ENCODE measurements at places on chromosomes 12 and 14.

DNA sequence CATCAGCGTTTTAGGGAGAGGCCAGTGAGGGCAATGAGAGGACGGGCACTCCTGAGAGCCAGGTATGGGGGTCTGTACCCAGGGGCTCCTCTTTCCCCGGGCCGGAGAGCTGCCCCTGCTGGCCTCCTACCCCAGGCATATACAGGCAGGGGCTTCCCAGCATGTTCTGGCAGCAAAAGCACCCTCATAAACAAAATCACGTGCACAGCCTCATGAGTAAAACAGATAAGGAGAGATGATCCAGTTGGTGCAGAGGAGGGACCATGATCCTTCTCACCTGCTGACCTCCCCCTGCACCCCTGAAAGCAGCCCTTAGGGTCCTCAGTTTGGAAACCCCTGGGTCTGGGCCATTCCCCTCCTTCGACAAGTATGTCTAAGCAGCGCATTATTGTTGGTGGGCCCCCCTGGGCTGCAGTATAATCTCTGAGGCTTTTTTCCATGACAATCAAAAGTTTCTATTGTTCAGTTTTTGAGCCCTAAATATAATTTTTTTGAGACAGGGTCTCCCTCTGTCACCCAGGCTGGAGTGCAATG is 5.0 kb upstream of the KRT4 start:
- peaks cover 2% of the 10 kb centered on the region for H3K27me3 ChIP-seq
- no peak overlapping the region for H3K4me3 ChIP-seq
- H3K27ac ChIP-seq, result peak overlapping the region; percentile 76
- H3K36me3 ChIP-seq, result no peaks in the 10 kb centered on the region
- peaks cover 34% of the 10 kb centered on the region for H3K4me1 ChIP-seq
- no peak for DNase-seq

DNA sequence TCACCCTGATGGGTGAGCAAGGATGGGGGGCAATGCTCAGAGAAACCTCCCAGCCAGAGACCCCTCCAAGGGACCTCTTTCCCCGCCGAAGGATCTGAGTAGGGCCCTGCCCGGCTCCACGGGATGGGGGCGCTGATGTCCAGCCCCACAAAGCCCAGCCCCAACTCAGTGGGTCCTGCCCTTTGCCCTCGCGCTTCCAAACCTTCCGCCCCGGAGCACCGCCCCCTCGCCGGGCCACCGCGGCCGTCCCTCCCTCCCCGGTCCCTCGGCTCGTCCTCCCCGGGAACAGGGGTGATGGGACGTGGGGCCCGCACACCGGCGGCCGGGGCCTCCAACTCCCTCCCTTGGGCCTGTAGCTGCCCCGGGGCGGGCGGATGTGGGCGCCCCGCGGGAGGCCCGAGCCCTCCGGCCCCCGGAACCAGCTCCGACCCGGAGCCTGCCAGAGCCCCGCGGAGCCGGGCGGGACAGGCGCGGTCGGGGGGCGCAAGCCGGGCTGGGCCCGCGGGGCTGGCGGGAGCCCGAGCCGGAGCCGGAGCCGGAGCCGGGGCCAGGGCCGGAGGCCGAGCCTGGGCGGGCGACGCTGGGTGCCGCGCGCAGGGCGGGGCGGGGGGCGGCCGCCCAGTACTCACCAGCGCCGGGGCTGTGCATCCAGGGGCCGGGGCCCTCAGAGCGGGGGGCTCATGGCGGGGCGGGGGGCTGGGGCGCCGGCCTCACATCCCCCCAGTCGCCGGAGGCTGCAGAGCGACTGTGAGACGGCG is 386 bp downstream of the HDAC7 start:
- peak overlapping the region; percentile 90 for H3K4me3 ChIP-seq
- H3K36me3 ChIP-seq, result no peaks in the 10 kb centered on the region
- peaks cover 57% of the 10 kb centered on the region for H3K4me1 ChIP-seq

- DNase-seq, result peak; percentile 52
- no peaks in the 10 kb centered on the region for H3K27me3 ChIP-seq
These were observed 694 bp downstream of the AKAP5 start for GRCh38 chr14:64465831-64466554.

DNA sequence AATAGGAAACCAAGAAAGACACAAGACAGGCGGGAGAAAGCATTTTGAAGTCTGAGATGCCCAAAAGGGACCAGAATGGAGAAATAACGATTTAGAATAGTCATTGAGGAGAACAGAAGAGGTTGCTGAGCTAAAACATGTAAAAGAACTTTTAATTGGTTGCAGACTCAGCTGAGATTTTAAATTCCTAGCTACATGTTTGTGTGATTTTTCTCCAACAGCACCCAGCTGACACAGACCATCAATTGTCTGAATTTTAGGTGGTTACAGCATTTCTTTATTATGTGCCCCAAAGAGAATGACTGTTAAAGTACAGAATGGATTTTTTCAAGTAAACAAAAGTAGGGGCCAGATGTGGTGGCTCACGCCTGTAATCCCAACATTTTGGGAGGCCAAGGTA is 50.3 kb downstream of the BAZ1A start:
- no peaks in the 10 kb centered on the region for H3K27me3 ChIP-seq
- H3K27ac ChIP-seq, result peak overlapping the region; percentile 54
- no peaks in the 10 kb centered on the region for H3K4me1 ChIP-seq
- DNase-seq, result no peak
- H3K4me3 ChIP-seq, result no peak overlapping the region

DNA sequence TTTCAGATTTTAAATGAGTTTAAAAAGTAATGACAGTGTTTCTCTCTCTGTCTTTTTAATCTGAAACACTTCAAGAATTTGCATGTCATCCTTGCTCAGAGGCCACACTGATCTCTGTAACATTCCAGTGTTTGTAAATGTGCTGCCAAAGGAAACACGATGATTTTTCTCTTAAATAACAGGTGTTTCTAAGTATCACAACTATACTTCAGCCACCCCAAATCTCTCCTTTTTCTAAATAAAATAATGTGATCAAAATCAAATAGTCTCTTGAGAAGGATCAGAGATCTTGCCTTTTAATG is 3.3 kb upstream of the GALC start:
- peaks cover 40% of the 10 kb centered on the region for H3K4me1 ChIP-seq
- no peaks in the 10 kb centered on the region for H3K27me3 ChIP-seq
- H3K27ac ChIP-seq, result peak overlapping the region; percentile 85

- no peaks in the 10 kb centered on the region for H3K27me3 ChIP-seq
- DNase-seq, result no peak
- H3K4me3 ChIP-seq, result no peak overlapping the region
- H3K4me1 ChIP-seq, result no peaks in the 10 kb centered on the region
- H3K27ac ChIP-seq, result no peak overlapping the region
- H3K36me3 ChIP-seq, result peaks cover 4% of the 10 kb centered on the region
These were observed 55.9 kb downstream of the MOK start for GRCh38 chr14:102249041-102249440.

DNA sequence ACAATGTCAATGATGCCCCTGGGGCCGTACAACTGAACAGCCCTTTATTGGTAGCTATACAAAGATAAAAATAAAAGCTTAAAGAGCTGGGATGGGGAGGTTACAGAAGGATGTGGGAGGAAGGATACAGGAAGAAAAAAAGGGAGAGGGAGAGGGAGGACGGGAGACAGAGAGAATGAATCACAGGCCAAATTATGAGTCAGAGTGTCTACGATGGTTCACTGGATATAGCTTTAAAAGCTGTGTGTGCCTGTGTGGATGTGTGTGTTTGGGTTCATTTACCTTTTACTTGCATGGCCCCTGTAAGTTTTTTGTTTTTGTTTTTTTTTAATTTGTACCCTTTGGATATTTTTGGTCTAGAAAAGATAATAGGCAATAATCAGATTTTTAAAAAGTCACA is 111.9 kb downstream of the CCDC60 start:
- H3K27me3 ChIP-seq, result peaks cover 53% of the 10 kb centered on the region
- no peaks in the 10 kb centered on the region for H3K36me3 ChIP-seq
- H3K4me3 ChIP-seq, result no peak overlapping the region
- no peak overlapping the region for H3K27ac ChIP-seq
- DNase-seq, result no peak

DNA sequence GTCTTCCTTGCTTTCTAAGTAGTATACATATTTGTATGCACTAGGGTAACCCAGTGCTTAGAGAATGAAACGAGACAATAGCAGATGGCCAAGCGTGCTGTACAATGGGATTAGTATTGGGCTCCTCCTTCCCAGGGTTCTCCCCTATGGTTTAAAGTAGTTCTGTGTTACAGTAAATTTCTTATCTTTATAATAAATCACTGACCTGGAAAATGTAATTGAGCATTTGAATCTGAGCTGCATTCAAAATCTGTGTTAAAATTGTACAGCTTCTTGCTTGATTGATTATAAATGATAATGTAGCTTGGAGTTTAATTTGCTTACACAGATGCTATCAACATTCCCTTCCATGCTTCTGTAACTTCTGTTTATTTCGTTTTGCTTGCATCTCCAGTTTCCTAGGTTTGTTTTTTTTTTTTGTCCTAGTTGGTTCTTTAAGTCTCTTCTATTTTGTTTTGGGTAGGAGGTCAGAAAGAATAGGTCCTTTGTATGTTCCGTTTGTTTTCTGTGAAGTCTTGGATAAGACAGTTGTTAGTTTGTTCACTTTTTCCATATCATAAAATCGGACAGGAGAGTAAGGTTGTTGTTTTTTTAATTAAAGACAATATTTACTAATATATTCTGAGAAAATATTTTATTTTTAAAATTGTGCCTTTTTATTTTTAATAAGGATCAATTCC is 171.2 kb downstream of the ERC1 start:
- H3K27me3 ChIP-seq, result no peaks in the 10 kb centered on the region
- H3K4me3 ChIP-seq, result no peak overlapping the region
- H3K27ac ChIP-seq, result peak overlapping the region; percentile 15
- peaks cover 21% of the 10 kb centered on the region for H3K36me3 ChIP-seq

DNA sequence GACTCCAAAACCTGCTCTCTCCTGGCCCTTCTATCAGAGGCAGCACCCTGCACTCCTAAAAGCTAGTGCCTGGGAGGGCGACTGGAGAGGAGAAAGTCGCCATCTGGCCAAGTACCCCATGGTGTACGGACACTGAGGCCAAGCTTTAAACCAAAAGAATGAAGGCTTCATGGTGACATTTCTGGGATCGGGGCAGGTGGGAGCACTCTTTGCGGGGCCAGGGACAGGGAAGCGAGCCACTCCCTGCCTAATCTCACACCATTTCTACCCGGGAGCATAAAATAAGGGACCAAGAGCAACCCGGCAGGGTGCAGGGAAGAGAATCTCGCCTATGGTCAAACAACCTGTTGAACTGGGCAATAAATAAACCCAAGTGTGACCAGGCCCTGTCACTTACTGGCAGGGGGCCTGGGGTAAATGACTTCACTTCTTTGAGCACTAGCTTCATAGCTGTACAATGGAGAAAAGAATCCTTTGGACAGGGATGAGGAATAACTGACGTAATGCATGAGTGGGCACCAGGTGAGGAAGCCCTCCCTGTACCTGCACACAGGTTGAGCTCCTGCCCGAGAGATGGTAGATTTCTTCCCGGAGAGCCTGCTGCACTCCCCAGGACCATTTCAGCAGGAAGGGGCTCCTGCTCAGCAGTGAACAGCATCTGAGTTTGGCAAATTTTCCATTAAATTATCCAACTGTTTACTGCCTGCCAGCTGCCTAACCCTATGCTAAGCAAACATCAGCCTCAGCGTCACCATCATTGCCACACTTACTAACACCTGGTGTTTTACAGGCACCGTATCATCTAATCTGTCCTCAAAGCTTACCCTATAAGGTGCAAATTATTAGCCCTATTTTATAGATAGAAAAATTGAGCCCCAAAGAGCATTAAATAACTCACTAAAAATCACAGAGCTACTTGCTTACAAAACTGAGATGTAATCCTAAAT is 2.0 kb downstream of the SERPINA1 start:
- peaks cover 3% of the 10 kb centered on the region for H3K4me1 ChIP-seq
- no peaks in the 10 kb centered on the region for H3K36me3 ChIP-seq
- no peak overlapping the region for H3K4me3 ChIP-seq

GRCh38 chr12:27331291-27331926 is 1.2 kb upstream of the BMAL2 start:
- H3K4me3 ChIP-seq, result peak overlapping the region; percentile 35
- peaks cover 30% of the 10 kb centered on the region for H3K4me1 ChIP-seq
- peaks cover 11% of the 10 kb centered on the region for H3K36me3 ChIP-seq
- peak overlapping the region; percentile 78 for H3K27ac ChIP-seq
- no peak for DNase-seq
- H3K27me3 ChIP-seq, result peaks cover 52% of the 10 kb centered on the region

DNA sequence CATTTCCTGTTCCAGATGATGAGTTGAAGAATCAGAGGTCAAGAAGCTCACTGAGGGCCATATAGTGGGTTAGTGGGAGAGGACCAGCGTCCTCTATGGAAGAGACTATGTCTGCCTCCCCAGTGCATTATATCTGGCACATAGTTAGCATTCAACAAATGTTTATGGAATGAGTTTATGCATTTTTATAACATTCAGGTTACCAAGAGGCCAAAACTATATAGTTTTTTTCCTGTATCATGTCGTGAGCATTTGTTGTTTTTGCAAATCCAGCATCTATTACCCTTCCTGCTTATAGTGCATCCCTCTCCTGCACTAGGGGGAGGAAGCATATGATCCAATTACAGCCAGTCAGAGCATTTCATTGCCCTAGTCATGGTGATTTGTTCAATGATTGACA is 60.6 kb downstream of the SUDS3 start:
- H3K4me3 ChIP-seq, result no peak overlapping the region
- H3K4me1 ChIP-seq, result no peaks in the 10 kb centered on the region
- peaks cover 11% of the 10 kb centered on the region for H3K27me3 ChIP-seq
- H3K36me3 ChIP-seq, result no peaks in the 10 kb centered on the region

GRCh38 chr12:68499616-68500015 is 111.1 kb upstream of the RAP1B start:
- H3K36me3 ChIP-seq, result no peaks in the 10 kb centered on the region
- DNase-seq, result no peak
- H3K27me3 ChIP-seq, result no peaks in the 10 kb centered on the region

DNA sequence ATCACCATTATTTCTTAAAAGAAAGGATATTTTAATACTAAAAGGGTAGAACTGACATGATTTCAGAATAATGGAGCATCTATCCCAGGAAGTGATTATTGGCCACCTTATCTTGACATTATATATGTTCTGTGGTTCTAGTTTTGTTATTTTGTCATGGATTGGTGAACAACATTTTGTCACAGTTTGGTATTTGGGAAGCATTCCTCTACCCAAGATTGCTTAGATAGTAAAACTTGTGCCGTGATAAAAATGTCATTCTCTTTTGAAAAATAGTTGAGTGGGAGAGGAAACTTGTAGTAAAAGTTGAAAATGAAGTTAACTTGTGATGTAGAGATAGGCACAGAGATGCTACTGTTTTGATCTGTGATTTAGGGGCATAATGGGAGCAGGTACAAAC is 65.7 kb downstream of the TMX1 start:
- H3K36me3 ChIP-seq, result no peaks in the 10 kb centered on the region
- peaks cover 44% of the 10 kb centered on the region for H3K4me1 ChIP-seq
- DNase-seq, result no peak
- no peak overlapping the region for H3K27ac ChIP-seq
- no peaks in the 10 kb centered on the region for H3K27me3 ChIP-seq
- no peak overlapping the region for H3K4me3 ChIP-seq

DNA sequence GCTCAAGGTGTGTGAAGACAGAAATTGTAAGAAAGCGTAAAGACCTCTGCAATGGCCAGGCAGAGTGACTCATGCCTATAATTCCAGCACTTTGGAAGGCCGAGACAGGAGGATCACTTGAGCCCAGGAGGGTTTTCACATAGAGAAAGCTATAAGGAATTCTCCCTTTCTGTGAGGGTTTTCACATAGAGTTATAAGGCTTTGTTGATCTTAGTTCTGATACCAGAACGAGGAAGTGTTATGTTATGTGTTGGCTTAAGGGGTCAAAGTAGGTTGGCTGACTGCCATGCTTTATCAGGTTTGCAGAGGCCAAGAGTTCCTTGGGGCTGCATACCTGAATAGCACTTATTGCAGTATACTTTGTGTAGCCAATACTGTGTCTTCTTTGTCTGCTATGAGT is 139.1 kb downstream of the ERC1 start:
- no peak overlapping the region for H3K4me3 ChIP-seq
- peaks cover 19% of the 10 kb centered on the region for H3K36me3 ChIP-seq
- peak overlapping the region; percentile 27 for H3K27ac ChIP-seq

GRCh38 chr14:81285245-81285644 is 64.5 kb upstream of the GTF2A1 start:
- H3K27me3 ChIP-seq, result no peaks in the 10 kb centered on the region
- H3K36me3 ChIP-seq, result peaks cover 22% of the 10 kb centered on the region
- peaks cover 4% of the 10 kb centered on the region for H3K4me1 ChIP-seq
- DNase-seq, result no peak
